ENCODE measurements at places on chromosomes 7 and 10. TPM values are rescaled to one million over a fixed set of nuclear protein-coding genes. Genes with fewer than 3 reads are reported as not detected.

TUBGCP2 gene
- total RNA-seq = 72.6 TPM

MEST gene
- total RNA-seq = 317 TPM

GPER1 gene
- total RNA-seq = 2.0 TPM

OR2A1 gene
- total RNA-seq = not detected

SERPINE1 gene
- 1,441 TPM for total RNA-seq

TECTB gene
- not detected for total RNA-seq

CXCL12 gene
- 15.8 TPM for total RNA-seq

SPDYE9 gene
- not detected for total RNA-seq

PLEKHA1 gene
- total RNA-seq = 12.5 TPM

NSMCE4A gene
- total RNA-seq = 20.8 TPM

DNA sequence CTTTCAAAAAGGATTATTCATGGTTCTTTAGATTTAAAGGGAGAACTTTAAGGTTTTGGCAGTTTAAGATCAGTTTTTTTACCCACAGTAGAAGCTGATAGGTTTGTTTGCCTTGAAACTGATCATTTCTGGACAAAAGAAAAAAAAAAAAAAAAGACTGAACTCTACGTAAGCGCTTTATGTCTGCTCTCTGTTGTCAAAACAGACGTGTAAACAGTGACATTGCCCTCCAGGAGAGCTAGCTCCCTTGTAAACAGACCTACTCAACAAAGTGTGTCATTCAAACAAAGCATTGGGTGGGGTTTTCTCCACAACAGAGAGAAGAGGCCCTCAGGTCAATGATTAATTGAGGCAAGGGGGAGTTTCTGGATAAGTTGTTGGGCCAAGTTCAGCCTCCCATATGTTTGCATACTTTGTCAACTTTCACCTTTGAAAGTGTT is 568.1 kb upstream of the LRRN3 start:
- H3K4me1 ChIP-seq = 0 out of 2 replicates have a peak, but pooled peaks cover 2% of the 10 kb centered on the region
- no peak overlapping the region for H3K27ac ChIP-seq
- H3K27me3 ChIP-seq = no peaks in the 10 kb centered on the region
- no peaks in the 10 kb centered on the region for H3K36me3 ChIP-seq

GRCh38 chr7:76316984-76317781 is 14.7 kb downstream of the HSPB1 start:
- peaks cover 8% of the 10 kb centered on the region for H3K4me1 ChIP-seq
- no peaks in the 10 kb centered on the region for H3K27me3 ChIP-seq
- H3K4me3 ChIP-seq = peak overlapping the region; percentile 44
- peak overlapping the region; percentile 81 for H3K27ac ChIP-seq

GRCh38 chr10:111297351-111297848 is 220.6 kb downstream of the ADRA2A start:
- H3K36me3 ChIP-seq = no peaks in the 10 kb centered on the region
- H3K4me1 ChIP-seq = no peaks in the 10 kb centered on the region
- no peak for DNase-seq
- H3K27me3 ChIP-seq = no peaks in the 10 kb centered on the region
- no peak overlapping the region for H3K27ac ChIP-seq

DNA sequence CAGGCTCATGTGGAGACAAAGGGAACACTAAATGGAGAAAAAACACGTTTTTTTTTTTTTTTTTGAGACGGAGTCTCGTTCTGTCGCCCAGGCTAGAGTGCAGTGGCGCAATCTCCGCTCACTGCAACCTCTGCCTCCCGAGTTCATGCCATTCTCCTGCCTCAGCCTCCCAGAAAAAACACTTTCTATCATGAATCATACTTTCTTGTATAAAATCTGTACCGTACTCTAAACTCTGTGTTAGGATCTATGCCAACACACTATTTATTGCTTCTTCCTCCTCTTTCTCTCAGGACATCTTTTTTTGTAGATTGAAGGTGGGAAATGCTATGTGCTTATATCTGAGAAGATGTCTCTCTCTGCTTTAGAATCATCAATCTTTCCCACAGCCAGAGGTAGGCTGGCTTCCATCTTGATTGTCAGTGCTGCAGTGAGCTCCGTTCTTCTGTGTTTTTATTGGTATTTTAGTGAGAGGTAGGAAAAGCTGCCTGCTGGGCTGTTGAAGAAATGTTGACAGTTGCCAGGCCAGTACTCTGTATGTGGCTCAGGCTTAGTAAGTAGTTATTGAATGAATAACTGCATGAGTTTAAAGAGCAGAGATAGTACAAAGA is 101.1 kb downstream of the GPR85 start:
- DNase-seq = peak; percentile 84
- no peaks in the 10 kb centered on the region for H3K36me3 ChIP-seq
- peak overlapping the region; percentile 98 for H3K27ac ChIP-seq
- H3K4me1 ChIP-seq = peaks cover 6% of the 10 kb centered on the region
- no peaks in the 10 kb centered on the region for H3K27me3 ChIP-seq
- peak overlapping the region; percentile 9 for H3K4me3 ChIP-seq

- H3K27me3 ChIP-seq = no peaks in the 10 kb centered on the region
- no peaks in the 10 kb centered on the region for H3K4me1 ChIP-seq
- no peak overlapping the region for H3K27ac ChIP-seq
These were observed 127.2 kb upstream of the PPP2R2D start for GRCh38 chr10:131773370-131774343.

- H3K4me3 ChIP-seq = no peak overlapping the region
- DNase-seq = peak; percentile 1
- H3K27ac ChIP-seq = no peak overlapping the region
These were observed 39.6 kb upstream of the ATP6V0A4 start for GRCh38 chr7:138837627-138838026.

DNA sequence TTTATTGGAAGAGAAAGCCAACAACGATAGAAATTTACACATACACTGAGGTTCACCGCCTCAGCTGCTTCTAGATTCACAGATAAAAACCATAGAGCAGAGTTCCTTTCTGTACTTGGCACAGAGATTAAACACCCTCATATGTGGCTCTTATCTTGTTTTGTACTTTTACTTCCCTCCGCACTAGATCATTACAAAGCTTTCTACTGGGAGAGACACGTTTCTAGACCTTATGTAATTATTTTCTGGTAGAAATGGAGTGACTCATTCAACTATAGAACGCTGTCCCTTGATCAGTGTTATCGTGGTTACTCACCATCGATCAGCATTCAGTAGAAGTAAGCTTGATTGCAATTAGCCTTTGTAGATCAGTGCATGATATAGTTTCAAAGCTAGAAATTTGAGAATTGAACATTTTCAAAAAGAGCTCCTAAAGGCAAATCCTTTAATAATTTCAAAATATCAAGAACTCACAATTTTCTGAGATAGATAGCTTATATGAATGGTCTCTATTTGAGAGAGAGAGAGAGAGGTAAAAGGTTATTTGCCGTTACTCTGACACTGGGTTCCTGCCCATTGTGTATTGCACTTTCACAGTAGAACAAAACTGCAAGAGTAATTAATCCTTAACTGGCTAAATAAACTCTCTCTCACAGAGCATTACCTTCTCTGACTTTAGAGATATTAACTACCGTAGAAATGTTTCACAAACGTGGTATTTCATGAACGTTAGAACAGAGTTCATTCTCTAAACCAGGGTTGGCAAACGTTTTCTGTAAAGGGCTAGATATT is 26.1 kb upstream of the DNAJC1 start:
- no peaks in the 10 kb centered on the region for H3K4me1 ChIP-seq
- H3K27me3 ChIP-seq = peaks cover 2% of the 10 kb centered on the region
- no peak overlapping the region for H3K27ac ChIP-seq
- no peak overlapping the region for H3K4me3 ChIP-seq
- DNase-seq = no peak
- H3K36me3 ChIP-seq = no peaks in the 10 kb centered on the region

DNA sequence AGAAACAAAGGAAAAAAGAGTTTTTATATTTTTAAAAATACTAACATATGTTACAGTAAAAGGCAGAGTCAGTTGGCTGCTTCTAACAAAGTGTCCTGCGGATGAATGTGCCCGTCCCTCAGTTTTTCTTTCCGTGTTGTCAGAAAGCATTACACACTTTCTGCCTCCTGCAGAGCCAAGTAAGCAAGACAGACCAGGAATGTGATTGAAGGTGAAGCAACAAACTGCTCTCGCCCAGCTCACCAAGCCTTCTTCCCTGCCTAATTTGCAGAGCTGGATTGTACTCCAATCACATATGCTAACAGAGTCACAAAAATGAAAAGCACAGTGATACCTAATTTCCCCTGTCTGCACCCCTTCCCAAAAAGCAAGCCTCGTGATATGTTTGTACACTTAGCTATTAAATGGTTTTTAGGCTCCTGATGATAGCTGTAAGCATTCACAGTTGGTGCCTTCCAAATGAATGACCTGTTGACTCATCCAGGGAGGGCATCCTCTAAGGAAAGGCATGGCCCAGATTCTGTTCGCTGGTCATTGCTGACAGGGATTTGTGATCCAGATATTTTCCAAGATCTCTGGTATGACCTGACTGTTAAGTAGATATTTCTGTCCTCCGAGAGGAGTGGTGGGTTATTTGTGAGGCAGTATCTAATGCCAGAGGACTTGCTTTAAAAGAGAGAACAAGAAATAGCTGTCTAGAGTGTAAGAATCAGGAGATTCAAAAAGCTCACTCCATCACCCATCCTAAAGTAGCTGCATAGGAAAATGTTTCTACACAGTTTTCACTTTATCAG is 187.3 kb upstream of the PLXDC2 start:
- H3K36me3 ChIP-seq = no peaks in the 10 kb centered on the region
- no peak overlapping the region for H3K27ac ChIP-seq
- H3K4me1 ChIP-seq = peaks cover 5% of the 10 kb centered on the region

DNA sequence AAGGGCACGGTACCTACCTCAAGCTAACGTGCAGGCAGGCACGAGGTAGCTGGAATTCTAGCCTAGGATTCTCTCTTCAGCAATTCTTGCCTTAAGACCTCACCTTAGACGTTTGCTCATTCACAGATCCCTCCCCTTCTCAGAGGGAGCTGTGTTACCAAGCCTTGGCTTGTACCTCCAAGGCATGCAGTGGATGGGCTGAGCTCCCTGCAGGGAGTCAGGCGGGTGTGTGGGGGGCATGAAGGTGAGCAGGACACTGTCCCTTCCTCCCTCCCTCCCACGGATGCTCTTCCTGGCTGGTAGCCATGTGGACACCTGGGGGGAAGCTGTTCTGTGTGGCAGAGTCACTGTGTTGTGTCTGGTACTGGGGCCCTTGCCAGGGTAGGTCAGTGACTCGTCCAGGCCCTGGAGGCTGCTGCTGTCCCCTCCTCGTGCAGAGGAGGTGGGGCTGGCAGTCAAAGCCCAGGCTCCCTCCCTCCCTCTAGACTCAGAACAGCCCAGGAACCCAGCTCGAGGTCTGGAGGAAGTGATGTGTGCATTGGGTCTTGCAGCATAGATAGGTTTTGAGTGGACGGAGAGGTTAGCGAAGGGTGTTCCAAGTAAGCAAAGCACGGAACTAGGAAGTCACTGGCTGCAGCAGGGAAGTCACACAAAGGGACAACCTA is 222.2 kb upstream of the SH2B2 start:
- no peaks in the 10 kb centered on the region for H3K27me3 ChIP-seq
- no peak overlapping the region for H3K4me3 ChIP-seq
- 0 out of 2 replicates have a peak, but pooled peaks cover 3% of the 10 kb centered on the region for H3K36me3 ChIP-seq
- H3K27ac ChIP-seq = no peak overlapping the region

DNA sequence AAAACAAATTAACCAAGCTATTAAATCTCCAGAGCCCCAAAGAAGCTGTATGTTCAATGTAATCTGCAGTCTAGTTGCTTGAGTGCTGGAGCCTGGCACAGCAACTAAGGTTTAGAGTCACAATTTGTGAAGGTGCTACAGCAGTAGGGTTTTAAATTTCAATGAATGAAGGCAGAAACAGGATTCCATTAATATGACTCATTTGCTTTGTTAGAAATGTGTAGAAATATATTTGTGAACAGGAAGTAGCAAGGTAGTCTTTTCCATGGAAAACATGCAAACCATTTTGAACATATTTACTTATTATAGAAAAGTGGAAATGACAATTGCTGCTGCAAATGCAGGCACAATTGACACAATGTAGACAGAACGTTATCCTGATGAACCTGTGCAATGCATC is 149.0 kb upstream of the STEAP4 start:
- DNase-seq = no peak
- no peaks in the 10 kb centered on the region for H3K4me1 ChIP-seq
- H3K4me3 ChIP-seq = no peak overlapping the region
- no peaks in the 10 kb centered on the region for H3K27me3 ChIP-seq
- H3K27ac ChIP-seq = no peak overlapping the region
- no peaks in the 10 kb centered on the region for H3K36me3 ChIP-seq

GRCh38 chr10:101007099-101007711 is 7.6 kb downstream of the LZTS2 start:
- peak; percentile 66 for DNase-seq
- H3K4me1 ChIP-seq = peaks cover 28% of the 10 kb centered on the region
- H3K36me3 ChIP-seq = peaks cover 47% of the 10 kb centered on the region
- H3K27me3 ChIP-seq = no peaks in the 10 kb centered on the region
